Activated CD4-positive, alpha-beta T cell treated with anti-CD3 and anti-CD28 coated beads, Interleukin-2, Interleukin-6, amounts not matched to agents 100 ng/mL and 50 ng/mL, durations not matched to agents 16 hours and 8 hours (primary cell): ENCODE measurements at places on chromosomes 1 and 21.

DNA sequence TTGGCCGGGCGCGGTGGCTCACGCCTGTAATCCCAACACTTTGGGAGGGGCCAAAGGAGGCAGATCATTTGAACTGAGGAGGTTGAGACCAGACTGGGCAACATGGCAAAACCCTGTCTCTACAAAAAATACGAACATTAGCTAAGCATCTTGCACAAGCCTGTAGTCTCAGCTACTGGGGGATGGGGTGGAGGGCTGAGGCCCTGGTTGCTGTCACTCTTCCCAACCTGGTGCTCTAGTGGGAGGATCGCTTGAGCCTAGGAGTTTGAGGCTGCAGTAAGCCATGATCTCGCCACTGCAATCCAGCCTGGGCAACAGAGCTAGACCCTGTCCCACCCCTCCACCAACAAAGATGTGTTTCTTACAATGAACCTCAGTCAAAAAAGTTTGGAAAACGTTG is 2.8 kb downstream of the PHGDH start:
- DNase-seq = no peak

GRCh38 chr1:1625824-1626206 is 6.2 kb upstream of the MMP23B start:
- no peak for DNase-seq

- DNase-seq = peak; percentile 55
Measured at GRCh38 chr1:88973520-88974137, 18.8 kb downstream of the KYAT3 start.

GRCh38 chr1:183567584-183567983 is 22.7 kb downstream of the NCF2 start:
- DNase-seq = no peak

DNA sequence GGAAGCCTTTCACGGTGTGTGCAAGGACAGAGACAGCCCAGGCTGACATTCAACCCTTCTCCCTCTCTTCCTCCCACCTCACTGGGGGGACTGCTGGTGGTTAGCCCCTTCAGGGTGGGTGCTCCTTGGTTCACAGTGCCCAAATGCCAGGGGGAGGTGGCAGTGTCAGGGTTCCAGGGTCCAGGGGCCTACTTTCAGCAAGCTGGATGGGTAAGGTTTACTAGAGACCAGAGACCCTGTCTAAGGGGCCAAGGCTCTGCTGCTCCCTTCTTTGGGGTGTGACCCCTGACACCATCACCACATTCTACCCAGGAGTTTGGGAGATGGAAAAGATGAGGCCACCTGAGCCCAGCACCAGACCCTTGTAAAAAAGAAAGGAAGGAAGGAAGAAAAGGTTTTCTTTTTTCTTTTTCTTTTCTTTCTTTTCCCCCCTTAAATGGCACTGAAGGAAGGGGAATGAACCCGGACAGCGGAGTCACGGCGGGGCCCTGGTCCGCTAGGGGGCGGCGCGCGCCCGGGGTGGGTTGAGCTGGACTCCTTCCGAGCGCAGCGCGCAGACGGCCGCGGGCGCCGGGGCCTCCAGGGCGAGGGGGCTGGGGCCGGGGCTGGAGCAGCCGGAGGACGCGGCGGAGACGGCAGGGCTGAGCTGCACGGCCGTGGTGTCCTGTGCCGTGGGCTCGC is 18.8 kb downstream of the KNCN start:
- DNase-seq = peak; percentile 74

- DNase-seq = no peak
Measured at GRCh38 chr1:92992877-92993276, 31.6 kb upstream of the DIPK1A start.

DNA sequence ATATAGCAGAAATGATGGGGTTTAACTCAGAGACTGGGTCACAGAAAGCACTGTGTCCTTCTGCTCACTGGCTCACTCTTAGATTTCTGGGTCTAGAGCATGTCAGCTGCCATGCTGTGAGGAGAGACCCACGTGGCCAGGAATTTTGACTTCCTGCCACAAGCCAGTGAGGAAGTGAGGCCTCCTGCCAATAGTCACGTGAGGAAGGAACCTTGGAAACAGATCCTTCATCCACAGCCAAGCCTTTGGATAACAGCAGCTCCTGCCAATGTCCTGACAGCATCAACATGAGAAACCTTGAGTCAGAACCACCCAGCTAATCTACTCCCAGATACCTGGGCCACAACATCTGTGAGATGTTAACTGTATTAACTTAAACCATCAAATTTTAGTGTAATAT is 114.5 kb upstream of the PLPPR5 start:
- no peak for DNase-seq

GRCh38 chr1:169491845-169492281 is 6.1 kb upstream of the SLC19A2 start:
- peak; percentile 86 for DNase-seq

DNA sequence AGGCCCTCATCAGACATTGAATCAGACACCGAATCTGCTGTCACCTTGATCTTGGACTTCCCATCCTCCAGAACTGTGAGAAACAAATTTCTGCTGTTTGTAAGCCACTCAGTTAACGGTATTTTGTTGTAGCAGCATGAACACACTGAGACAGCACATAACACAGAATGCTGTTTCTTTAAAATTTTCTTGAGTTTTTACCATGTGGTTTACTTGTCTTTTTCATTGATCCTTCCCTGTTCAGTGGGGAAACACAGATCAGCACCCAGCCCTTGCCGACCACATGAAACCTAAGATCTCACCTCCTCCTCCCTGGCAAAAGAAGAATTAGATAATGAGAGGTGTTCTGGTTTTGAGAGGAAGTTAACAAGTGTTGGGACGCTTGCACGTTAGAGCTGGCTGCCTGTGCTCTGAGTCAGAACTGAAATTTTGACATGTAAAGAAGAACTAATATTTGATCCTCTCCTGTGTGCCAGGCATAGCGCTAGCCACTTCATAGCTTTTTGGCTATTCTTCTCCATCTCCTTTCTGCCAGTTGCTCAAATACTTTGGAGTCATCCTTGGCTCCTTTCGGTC is 179.6 kb downstream of the DHRS3 start:
- DNase-seq = peak; percentile 87

DNA sequence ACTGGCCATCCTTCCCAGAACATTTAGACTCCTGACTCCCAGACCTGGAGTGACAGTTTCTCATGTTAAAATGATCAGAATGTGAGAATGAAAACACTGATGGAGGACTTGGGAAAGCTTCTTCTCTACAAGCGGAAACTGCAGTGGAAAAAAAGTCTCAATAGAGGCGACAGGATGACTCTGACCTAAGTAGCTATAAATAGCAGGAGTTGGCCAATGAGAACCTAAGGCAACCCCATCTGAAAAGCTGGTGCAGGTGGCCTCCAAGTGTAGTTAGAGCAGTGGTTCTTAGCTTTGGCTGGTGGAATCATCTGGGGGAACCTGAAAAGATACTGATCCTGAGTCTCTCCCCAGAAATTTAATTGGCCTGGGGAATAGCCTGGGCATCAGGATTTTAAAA is 44.2 kb upstream of the EXOSC10 start:
- DNase-seq = peak; percentile 23

DNA sequence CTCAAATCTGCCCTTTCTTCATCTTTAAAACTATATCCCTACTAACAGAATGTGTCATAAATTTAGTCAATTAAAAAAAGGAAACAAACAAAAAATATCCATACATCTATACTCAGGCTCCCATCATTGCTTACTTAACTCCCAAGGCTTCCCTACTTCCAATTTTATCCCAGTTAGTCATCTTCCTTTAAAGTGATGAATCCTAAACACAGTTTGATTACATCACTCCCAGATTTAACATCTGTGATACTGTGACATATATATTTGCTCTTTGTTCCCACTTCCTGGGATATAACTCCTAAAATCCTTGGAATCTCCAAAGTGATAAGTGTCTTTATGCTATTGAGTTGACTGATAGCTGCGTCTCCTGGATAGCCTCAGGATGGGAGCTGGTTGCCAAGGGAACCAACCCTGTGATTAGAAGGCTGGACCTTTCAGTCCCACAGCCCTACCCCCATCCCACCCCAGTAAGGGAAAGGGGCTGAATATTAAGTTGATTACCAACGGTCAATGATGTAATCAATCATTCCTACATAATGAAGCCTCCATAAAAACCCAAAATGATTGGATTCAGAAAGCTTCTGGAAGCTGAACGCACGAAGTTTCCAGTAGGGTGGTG is 21.6 kb downstream of the GLMN start:
- DNase-seq = no peak

- no peak for DNase-seq
Measured at GRCh38 chr1:43666608-43667007, 16.7 kb downstream of the KDM4A start.

- DNase-seq = peak; percentile 75
Measured at GRCh38 chr1:155012026-155012546, 9.5 kb downstream of the ZBTB7B start.

- no peak for DNase-seq
Measured at GRCh38 chr1:167987174-167987573, 50.3 kb upstream of the MPC2 start.

DNA sequence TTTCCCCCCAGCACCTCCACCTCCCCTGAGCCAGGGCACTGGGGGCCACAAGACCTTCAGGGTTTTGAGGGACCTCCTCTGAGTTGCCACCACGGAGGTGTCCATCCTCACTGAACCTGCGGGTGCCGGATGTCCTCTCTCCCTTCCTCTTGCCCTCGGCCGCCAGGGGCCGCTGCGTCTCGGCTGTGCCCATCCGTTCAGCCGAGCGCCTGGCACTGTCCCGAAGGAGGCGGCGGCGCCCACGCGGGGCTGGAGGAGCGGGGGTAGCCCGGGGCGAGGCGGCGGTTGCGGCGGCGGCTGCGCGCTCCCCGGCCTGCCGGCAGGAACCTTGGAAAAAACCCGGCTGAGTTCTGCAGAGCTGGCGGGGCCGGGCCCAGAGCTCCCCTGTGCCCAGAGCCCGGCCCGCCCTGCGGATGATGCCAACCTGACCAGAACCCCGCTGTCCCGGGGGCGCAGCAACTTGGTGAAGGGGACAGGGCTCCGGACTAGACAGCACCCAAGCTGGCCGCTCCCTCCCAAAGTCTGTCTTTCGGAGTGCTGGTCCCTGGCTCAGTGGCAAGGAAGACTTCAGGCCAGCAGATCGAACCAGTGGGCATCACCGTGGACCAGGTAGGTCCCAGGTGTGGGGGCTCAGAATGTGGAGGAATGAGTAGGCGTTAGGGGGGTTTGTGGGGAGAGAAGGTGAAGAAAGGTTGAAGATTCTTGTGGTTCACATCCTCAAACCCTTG is 3.7 kb upstream of the PPM1J start:
- DNase-seq = peak; percentile 83

GRCh38 chr1:84370266-84370665 is 28.0 kb upstream of the DNASE2B start:
- no peak for DNase-seq

DNA sequence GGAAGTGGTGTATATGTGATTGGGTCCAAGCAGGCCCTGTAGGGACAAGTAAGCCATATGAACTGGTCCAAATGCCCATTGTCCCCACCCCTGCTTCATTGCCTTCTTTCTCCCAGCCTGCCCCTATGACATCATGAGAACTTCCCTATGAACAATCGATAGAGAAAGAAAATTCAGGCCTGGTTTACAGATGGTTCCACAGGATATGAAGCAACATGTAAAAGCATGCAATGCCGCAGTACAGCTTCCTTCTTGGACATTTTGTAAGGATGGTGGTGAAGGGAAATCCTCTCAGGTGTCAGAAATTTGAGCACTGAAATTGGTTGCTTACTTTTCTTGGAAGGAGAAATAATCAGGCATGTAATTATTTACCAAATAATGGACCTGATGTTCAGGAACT is 581.7 kb downstream of the MRPL39 start:
- no peak for DNase-seq

- no peak for DNase-seq
Measured at GRCh38 chr1:56397811-56398231, 181.5 kb downstream of the PLPP3 start.

DNA sequence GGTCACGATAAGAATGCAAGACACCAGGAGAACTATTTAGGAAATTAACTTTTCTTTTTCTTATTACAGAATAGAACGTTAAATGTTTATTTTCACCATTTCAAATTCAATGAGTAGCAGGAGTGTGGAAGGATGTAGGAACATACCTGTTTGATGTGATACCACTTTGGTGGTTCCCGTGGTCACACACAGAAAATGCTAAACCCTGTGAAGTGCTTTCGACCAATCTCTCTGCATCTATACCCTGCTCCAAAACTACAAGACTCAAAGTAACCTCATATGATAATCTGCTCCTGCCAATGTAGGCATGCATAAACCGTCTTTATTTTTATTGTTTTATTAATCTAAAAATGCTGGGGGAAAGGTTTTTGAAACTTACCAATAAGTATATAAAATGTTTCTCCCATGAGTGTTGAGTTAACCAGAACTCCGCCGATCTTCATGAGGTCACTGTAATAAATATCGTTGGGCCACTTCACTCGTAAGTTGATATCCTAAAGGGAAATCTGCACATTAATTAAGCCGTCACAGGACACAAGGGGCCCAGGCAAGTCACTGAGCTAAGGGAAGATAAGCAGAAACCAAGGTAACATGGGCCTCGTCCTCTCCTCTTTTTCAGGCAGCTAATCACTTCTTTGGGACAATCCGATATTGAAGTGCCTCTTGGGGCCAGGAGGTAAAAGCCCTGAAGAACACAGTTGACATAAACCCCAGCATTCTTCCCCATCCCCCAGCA is 60.6 kb downstream of the SIM2 start:
- DNase-seq = no peak

DNA sequence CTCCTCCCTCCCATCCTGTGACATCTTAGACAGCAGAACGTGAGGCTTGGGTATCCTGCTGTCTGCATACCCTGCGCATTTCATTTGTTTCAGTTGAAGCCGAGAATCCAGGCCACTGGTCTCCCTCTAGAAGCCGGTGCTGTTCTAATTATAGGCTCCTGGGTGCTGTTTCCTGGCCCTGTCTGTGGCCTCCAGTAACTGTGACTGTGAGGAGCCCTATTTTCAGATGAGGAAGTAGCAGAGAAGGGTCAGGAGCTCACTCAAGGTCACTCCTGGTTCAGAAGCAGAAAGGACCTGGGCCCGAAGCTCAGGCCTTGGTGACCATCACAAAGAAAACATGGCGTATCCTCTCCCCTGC is 24.0 kb downstream of the COQ8A start:
- no peak for DNase-seq

- DNase-seq = no peak
Measured at GRCh38 chr1:222042120-222042519, 300.2 kb upstream of the DUSP10 start.

DNA sequence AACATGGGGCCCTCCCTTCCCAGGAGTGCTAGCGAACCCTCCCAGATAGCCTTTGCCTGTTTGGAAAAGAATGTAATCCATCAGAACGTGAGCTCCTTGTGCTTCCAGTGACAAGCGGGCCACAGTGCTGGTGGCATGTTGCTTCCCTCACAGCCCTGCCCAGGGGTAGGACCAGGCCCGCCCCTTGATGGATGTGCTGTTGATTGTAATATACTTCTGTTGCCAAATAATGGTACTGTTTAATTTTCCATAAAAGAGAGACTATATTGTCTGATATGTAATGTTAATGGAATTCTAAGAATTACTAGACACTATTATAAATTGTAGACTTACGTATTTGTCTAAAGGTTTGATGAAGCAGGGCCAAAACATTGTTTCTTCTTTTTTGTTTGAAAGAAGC is 16.4 kb downstream of the ATP5PO start:
- no peak for DNase-seq

GRCh38 chr1:197865809-197866208 is 36.6 kb upstream of the C1orf53 start:
- DNase-seq = no peak
